ENCODE measurements at places on chromosomes 4 and X.

- no peak for DNase-seq
Measured at GRCh38 chr4:141713771-141714445, 77.5 kb downstream of the IL15 start.

DNA sequence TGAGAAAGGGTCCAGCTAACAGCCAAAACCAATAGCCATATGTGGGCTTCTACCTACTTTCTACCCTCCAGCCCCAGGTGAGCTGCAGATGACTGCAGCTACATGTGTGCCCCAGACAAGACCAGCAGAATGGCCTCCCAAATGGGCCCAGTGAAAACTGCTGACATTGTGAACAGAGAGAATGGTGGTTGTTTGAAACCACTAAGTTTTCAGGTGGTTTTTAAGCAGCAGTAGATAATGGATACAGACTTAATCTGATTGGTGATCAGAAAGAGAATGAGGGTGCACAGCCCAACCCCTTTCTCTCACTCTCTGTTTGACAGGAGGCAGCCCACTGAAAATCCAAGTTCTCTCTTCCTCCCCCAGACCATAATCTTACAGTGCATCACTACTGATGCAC lies 42.5 kb upstream of the BBS12 start:
- no peak for DNase-seq

- no peak for DNase-seq
Measured at GRCh38 chr4:109231331-109231730, 71.1 kb downstream of the COL25A1 start.

DNA sequence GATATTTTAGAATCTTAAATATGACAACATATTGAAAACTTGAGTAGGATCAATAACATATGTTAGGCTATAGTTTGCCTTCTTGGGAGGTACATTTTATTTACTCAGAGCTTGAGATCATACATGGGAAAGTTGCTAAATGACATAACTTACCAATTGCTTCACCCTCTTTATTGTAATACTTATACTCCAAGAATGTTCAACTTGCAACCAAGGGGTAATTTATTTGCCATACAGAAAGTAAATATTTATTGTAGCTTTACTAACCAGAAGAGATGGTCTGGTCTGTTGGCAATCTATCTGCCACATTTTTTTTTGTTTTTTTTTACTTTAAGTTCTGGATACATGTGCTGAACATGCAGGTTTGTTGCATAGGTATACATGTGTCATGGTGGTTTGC lies 426.6 kb downstream of the ARHGAP24 start:
- no peak for DNase-seq

- DNase-seq, result peak; percentile 57
Measured at GRCh38 chr4:101346351-101347266, 717 bp downstream of the PPP3CA start.

- DNase-seq, result no peak
Measured at GRCh38 chr4:35541888-35542213, 702.5 kb downstream of the ARAP2 start.

DNA sequence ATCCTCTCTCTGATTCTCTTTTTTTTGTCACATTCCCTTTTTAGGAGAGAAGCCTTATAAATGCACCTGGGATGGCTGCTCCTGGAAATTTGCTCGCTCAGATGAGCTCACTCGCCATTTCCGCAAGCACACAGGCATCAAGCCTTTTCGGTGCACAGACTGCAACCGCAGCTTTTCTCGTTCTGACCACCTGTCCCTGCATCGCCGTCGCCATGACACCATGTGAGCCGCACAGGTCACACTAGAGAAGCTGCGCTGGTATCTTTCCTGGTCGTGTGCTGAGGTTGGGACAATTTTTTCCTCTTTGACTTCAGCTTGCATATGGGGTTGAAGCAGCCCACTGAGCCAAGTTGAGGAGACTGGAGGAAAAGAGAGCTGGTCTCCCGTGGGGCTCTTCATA lies 52.1 kb downstream of the KLF8 start:
- DNase-seq, result no peak

GRCh38 chrX:115504167-115504566 lies 56.8 kb upstream of the PLS3 start:
- no peak for DNase-seq

DNA sequence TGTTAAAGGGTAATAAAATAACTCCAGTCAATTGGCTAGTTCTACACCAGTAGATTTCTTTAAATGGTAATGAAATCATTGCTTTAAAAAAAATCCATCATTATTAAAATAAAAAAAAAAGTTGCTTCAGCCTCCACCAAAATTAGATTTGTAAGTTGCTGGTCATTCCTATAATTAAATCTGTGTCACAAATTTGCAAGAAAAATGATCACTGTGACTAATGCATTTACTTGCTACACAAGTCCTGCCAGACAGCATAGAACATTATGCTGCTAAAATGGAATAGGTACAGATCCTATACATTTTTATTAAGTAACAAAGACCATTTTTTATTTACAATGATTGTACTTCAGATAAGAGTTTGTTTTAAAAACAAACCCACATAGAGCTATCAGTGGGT lies 85.8 kb downstream of the SLC10A7 start:
- DNase-seq, result no peak

- no peak for DNase-seq
Measured at GRCh38 chr4:184756399-184756798, 22.5 kb upstream of the CENPU start.

DNA sequence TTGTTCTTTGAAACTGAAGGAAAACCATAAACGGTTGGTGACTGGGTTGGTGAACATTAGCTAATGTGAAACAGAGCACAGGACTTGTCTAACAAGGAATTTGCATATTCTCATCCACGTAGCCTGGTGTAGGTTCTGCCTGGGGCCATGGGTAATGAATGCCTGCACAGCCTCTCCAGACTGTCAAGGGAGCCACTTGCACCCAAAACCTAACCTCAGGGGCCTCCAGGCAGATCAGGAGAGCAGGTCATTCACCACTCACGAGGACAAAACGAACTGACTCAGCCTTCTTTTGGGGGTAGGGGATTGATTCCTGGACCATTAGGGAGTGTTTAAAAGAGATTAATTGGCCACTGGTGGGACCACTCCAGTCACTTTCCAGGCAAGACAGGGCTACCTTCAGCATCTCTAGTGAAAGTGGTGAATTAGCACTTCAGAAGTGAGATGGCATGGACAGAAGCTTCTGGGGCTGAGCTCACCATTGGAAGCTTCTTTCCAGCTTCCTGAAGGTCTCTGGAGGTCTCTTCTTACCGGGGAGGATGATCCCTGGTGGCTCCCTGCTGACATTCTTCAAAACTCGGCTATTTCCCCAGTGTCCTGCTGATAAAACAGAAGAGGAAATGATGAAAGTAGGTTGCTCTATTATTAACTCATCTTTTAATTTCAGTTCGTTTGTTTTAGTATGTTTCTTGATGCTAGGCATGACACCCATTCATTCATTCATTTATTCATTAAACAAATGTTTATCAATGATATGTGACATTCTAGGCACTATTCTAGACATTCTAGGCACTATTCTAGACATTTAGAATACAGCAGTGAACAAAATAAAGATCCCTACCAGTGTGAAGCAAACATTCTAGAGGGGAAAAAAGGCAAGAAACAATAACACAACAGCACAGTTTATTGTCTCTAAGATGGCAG lies 104.5 kb upstream of the LNX1 start:
- no peak for DNase-seq

DNA sequence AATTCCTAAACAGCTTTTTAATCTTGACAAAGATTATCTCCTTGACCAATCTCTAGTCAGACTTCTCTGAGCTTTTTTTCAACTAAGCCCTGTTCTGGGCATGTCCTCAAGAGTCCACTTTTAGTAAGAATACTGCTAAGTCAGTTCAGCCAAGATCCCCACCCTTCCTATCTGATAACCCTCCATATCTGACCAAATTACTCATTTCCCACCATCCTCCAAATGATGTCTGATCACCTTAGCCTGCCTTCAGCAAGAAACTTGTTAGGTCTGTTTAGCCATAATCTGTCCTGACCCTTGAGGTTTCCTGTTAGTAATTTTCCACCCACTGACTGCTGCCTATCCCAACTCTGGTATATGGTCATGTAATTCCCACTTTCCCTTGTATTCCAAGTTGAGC lies 65.2 kb downstream of the FAM13A start:
- no peak for DNase-seq

DNA sequence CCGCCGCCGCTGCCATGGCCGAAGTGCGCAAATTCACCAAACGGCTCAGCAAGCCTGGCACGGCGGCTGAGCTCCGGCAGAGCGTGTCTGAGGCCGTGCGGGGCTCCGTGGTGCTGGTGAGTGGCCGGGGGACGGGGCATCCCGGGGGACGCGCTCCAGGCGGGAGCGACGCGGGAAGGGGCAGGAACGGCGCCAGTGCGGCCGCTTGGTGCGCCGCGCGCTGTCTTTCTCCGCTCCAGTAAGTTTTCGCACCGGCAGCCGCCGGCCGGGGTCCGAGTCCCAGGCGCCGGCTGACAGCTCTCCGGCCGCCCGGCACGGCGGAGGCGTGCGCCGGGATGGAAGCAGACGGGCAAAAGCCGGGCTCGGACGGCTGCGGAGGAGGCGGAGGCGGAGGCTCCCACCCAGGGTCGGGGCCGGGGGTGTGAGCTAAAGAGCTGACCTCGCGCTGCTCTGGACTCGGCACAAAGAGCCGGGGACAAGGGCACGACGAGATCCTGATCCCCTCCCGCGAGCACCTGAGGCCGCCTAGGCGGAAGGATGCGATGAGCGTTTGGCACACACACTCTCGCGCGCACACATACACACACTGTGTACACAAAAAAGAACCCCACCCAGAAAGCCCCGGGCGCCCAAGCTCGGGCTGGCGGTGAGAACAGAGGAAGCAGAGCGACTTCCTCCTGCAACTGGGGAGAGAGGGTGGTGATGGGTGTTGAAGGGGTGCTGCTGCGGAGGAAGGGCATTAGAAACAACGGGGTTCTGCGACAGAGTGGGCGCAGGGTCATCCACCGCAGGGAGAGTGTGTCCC lies 545 bp downstream of the DOCK11 start:
- DNase-seq, result peak; percentile 18

- no peak for DNase-seq
Measured at GRCh38 chr4:145920205-145920604, 18.4 kb downstream of the ZNF827 start.

GRCh38 chr4:84159762-84160161 lies 339.3 kb downstream of the NKX6-1 start:
- DNase-seq, result no peak

- DNase-seq, result no peak
Measured at GRCh38 chr4:160414496-160414895, 1311.6 kb downstream of the RAPGEF2 start.

DNA sequence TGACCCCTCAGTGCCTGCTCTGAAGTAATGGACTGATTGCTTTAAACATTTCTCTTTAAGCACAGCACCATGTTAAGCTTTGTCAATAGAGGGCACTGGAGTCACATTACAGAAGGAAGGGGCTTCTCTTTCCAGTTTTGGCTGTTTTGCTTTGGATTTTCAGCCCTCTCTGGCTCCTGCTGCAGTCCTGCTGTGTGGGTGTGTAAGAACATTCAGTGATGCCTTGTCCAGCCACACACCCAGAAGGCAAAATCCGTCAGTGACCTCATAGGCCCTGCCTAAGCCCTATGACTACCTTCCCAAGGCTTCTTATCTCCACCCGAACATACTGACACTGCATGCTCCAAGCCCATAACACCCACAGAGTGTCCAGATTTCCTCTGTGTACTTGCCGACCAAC lies 215.3 kb upstream of the CTSO start:
- no peak for DNase-seq

Measured in NCI-H1105 (cell line).